ENCODE measurements at places on chromosomes 4 and X.

DNA sequence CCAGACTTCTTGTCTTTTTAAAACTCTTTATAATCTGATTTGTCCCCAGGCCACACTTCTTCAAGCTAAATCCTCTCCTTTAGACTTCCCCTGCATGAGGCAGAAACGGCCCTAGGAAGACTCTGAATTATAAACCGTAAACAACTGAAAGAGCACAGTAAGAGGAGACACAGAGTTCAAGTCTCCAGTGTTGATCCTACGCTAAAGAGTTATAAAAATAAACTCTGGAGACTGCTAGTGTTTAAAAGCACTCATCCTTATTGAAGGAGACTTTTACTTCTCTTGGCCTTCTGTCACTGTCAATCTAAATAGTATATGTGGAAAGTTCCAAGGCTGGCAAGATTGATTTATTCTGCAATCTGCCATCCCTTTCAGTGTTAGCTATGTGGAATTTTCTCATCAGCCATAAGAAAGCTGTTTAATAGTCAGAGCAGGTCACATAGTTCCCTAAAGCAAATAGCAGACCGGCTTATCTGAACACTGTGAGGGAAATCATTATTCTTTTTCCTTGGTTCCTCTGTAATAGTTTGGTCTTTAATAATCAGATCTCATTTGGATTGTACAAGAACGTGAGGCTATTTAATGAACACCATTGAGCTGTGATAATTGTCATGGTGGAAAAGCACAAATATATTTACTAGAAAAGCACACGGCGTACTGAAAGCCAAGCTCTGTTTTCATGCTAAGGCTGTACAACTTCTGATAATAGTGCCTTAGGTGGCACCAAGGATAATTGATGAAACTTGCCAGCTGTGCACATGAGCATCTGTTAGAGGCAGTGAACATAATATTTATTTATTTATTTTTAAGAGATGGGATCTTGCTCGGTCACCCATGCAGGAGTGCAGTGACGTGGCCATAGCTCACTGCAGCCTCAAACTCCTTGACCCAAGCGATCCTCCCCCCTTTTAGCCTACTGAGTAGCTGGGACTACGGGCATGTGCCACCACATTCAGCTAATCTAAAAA, 157.7 kb downstream of the CEP135 start:
- DNase-seq: peak; percentile 31

DNA sequence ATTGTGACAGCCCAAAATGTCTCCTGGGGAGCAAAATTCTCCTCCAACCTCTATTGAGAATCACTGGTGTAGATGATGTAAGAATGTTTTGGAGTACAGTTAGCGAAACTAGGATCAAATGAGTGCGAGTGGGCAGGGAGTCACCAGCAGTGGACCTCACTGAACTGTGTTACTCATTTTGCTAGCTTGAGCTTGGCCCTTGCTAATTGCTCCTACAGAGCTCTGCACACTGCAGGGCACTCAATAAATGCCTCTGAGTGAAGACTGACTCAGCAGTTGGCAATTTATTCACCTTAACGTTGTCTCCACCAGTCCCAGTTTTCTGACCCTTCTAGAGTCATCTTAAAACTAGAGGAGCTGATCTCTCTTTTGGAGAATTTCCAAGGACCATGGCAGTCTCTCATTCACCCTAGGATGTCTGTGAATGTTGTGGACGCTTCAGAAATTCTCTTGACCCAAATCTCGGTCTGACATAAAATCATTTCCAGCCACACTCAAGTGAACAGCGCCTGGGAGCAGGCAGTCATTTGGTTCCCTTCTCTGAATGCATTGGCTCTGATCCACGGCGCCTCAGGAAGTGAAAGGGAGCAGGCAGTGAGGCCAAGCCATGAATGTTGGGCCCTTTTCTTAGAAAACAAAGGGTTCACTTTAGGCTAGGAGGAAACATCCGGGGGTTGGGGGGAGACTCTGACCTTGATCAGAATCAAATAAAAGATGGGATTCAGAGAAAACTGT, 148.1 kb downstream of the NWD2 start:
- peak; percentile 17 for DNase-seq

DNA sequence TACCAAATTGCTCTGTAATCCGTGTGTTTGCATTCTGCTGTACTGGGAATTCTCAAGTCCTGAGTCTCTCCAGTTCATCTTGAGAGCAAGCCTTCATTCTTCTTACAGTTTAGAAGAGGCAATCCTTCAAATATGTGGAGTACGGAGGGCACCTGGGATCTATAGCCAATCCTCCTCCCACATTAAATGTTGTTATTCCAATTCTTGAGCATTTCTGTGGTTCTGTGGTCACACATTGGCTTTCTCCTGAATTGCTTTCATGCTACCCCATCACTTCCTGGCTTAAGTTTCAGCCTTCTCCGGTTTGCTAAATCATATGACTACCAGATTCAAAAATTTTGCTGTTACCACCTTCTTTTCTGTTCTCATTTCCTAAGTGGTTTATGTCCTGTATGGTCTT, 611.1 kb downstream of the PCDH19 start:
- no peak for DNase-seq

GRCh38 chrX:113868711-113869110, 715.2 kb upstream of the HTR2C start:
- no peak for DNase-seq

DNA sequence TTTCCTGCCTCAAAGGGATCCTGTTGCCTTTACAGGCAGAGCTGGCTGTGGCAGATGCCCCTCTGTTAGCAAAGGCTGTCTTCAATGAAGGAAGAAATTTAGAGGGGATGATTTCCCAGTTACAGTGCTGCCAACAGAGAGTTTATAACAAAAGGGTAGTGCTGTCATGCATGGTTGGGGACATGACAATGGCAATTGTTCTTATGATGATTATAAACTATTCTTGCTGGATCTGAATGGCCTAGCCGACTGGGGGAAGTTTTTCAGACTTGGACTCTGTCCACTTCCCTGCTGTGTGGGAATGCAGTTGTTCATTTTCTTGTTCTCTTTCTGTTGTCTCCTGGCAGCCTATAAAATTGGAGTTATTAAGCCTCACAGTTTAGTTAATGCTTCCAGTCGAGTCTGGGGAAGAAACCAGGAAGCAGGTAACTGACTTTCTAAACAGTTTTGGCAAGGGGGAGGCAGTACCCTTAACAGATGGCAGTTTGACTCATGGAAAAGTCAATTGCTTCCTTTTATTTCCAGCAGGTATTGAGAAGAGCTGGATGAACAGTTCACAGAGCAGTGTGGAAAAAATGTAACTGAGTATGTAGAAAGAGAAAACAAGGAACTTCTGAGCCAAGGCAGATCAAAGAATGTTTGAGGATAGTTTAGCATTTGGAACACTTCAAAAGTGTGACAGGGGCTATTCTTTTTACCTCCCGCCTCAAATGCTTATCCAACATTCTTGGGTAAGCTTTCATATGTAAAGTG, 582.6 kb downstream of the RAPGEF2 start:
- peak; percentile 69 for DNase-seq

All from eye (tissue), 1 donor.